ENCODE measurements at places on chromosomes 11 and 22.

DNA sequence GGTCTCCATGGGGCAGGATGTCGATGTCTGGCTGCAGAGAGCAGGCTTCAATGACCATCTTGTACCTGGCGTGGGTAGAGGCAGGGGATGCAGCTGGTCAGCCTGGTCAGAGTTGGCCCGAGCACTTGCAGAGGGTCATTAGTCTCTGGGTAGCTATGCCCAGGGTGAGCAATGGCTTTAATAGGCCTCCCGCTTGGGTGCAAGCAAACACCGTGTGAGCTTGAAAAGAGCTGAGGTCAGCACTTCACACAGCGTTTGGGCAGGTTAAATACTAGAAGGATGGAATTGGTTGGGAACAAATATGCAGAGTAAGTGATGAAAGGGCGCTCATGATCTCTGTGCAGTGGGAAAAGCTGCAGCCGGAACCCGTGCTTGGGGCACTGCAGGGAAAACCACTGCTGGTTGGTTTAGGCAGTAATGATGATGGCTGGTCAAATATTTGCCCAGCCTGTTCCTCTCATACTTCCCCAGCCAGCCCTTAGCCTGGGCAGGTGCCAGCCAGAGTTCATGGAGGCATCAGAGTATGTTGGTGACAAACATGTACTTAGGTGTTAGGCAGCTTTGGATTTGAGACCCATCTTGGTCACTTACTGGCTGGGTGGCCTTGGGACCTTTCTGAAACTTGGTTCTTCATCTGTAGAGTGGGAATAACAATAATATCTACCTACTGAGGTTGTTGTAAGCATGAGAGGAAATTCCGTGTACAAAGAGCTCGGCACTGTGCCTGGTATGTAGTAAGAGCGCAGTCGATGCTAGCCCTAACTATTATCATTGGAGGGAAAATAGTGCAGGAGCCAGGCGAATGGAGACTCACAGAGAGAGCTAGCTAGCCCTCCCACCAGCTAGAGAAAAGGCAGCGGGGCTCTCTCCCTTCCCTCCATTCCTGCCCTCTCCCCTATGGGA is 25.2 kb upstream of the KCNJ11 start:
- no peak for DNase-seq

DNA sequence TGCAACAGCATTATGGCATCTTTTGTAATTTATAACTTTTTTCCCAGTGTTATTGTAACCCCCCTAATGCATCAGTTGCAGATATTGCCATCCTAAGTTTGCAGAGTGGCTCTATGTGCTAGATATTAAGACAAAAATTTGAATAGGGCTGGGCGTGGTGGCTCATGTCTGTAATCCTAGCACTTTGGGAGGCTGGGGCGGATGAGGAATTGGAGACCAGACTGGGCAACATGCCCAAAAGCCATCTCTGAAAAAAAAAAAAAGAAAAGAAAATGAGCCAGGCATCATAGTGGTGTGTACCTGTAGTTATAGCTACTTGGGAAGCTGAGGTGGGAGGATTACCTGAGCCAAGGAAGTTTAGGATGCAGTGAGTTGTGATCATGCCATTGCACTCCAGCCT is 50.1 kb upstream of the MUC15 start:
- no peak for DNase-seq

- DNase-seq, result peak; percentile 66
Measured at GRCh38 chr22:43186272-43187170, at the start of gene TTLL12. TSS of gene TTLL12 (minus strand) at chr22:43187134. CDS start at chr22:43187069, 65 bp downstream.

DNA sequence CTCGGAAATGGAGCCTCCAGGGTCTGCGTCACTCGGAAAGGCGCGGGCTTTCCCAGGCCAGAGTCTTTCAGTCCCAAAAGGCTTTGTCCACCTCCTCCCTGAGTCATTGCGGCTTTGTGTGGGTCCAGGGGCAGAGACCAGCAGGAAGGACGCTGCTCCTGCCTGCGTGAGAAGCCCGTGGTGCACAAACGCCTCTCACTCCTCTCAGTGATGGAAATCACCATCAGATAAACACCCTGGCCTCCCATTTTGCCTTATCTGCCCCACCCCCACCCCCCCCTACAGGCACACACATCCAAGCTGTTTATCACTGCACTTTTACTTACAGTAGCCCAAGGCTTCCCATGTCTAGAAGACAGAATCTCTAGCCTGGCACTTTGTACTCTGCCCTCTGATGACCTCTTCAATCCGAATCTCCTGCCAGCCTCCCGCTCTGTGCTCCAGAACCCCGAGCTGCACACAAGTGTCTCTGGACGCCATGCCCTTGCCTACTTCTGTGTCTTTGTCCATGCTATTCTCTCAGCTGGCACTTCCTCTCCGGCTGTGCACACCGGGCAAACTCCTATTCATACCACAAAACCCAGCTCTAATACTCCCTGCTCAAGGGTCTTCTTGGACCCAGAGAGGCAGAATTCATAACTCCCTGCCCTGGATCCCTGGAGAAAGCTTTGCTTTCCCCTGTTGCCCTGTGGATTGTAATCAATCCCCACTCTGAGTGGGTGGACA is 954.6 kb downstream of the TBC1D22A start:
- no peak for DNase-seq

GRCh38 chr22:44955102-44955501 is 54.7 kb downstream of the PHF21B start:
- DNase-seq, result no peak

DNA sequence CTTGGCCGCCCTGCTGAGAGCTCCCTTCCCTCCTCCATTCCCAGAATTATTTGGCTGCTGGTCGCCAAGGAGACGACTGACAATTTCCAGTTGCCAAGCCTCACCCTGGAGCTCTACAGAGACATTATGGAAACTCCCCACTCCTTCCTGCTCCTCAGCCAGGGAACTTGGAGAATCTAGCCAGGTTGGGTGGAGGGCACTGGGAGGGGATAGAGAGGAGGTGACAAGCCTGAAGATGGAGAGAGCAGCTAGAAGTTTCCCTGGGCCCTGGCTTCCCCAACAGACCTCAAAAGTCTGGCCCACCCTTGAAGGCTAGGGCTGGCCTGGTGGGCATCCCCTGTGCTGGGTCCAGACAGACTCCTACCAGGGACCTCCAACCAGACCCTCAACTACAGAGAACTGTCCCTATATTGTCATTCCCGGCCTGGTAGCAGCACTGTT is 6.7 kb upstream of the VSIG10L2 start:
- DNase-seq, result no peak

DNA sequence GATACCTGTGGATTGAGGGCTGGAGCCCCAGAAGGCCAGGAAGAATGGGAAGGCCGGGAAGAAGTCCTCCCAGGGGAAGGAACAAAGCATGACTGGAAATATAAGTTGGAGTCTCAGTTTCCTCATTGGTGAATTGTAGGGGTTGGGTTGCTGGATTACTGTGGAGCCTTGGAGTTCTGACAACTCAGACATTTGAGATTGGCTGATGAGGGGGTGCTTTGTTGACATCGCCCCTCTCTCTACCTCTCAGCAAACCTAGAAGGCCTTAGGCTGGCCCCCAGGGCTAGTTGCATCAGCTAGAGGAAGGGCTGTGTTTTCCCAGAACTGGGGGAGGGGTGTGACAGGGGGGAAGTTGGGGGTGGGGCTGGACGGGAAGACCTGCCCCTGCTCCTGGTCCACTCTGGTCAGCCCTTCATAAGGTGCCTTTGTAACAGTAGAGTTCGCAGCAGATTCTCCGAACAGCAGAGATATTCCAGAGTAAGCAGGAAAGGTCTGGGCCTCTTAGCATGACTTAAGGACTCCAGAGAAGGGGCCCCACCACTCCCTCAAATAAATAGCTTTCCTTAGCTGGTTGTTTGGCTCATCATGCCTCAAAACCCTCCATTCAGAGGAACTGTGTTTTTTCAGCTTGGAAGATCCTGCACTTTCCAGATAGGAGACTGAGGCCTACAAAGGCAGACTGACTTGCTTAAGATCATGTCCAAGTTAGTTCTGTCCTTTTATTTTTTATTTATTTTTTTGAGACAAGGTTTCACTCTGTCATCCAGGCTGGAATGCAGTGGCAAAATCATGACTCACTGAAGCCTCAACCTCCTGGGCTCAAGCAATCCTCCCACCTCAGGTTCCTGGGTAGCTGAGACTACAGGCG is 12.5 kb upstream of the THRSP start:
- peak; percentile 85 for DNase-seq

- peak; percentile 74 for DNase-seq
Measured at GRCh38 chr11:65606876-65607613, 7.0 kb downstream of the MAP3K11 start.

DNA sequence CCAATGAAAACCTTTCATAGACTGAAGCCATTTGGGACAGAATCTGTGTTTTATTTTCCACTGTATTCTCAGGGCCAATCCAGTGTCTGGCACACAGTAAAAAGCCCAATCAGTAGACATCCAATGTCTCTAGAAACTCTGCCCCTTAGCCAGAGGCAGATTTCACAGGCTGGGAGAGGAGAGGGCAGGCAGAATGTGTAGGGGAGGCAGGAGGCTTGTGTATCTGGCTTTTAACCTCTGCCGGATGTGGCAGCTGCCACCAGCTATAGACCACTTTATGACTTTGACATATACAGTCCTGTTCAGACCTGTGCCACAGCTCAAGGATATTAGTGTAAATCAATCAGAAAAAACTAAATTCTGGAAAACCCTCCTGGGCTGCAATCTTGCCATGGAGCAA is 4.4 kb downstream of the EXPH5 start:
- no peak for DNase-seq

DNA sequence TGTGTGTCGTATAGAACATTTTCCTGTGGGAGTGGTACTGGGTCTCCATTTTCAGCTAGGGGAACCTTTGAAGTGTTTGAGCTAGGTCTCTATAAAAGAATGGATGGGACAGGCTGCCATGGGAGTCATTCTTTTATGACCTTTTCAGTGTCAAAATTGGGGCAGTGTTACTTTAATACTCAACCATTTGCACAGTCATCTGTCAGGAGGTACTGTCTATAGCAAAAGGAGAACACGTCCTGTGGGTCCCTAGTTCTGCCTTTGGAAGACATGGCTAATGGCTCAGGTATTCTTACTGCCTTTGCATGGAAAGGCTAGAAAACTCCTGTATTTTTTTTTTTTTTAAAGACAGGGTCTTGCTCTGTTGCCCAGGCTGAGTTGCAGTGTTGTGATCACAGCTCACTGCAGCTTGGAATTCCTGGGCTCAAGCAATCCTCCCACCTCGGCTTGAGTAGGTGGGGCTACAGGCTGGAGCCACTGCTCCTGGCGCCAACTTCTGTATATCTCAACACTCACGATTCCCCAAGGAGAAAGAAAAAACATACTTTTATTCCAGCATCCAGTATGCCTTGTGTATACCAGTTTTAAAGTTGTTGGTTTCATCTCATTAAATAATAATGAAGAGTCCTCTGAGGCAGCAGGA is 2.1 kb upstream of the ATF4 start:
- peak; percentile 35 for DNase-seq

DNA sequence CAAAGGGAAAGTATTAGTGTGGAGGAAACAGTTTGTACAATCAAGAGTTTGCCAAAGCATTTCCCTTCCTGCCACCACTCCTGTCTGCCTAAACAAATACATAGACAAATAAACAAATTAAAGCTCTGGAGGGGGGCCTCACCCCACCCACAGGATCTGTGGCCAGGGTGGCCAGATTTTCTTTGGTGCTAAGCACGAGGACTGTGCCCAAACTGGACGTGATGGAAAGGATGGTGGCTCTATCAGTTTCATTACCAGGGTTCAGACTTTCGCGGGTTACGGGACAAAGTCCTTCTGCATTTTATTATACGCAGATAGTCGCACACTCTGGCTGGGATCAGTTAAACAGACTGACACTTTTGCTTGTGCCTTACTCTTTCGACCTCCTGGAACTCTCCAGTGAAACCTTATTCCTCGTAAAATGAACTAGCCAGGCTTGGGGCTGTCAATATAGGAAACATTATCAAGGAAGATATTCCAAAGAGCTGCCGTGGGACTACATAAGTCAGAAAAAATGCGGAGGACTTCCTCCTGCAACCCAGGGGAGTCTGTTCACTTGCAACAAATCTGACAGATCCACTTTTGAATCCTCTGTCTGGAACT is 11.2 kb downstream of the BARX2 start:
- DNase-seq, result no peak

DNA sequence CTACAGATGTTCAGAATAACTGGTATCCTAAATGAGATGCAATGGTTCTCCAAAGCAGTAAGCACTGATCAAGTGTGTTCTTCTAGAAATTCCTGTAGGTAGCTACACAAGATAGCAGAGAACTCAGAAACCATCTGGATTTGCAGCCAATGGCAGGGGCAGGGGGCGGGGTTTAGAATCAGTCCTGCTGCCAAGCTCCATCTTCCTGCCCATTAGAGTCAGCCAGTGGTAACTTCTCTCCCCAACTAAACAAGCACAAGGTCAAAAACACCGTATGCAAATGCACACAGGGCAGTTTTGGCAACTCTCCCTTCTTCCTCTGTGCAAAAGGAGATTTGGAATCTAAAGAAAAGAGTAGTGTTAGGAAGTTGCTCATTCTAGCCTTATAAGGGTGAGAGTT is 237.5 kb upstream of the CCDC90B start:
- no peak for DNase-seq

- DNase-seq, result no peak
Measured at GRCh38 chr11:60768202-60768601, 11.5 kb downstream of the MS4A15 start.

DNA sequence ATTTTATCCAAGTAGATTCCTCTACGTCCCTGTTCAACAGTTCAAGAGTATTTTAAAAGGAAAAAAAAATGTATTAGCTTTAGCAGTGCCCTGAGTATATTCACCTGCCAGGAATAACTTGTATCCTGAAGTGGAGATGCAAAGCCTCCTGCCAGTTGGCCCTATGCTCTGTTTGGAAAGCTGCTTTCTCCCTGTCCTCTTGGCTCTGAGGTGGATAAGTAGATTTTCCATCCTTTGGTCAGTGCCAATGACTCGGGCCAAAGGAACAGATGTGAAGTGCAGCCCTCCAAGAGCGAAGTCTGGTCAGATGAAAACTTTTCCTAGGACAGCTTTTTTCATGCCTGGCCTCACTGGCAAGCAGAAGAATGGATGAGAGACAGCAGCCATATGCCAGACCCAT is 839.9 kb upstream of the TENM4 start:
- DNase-seq, result no peak

DNA sequence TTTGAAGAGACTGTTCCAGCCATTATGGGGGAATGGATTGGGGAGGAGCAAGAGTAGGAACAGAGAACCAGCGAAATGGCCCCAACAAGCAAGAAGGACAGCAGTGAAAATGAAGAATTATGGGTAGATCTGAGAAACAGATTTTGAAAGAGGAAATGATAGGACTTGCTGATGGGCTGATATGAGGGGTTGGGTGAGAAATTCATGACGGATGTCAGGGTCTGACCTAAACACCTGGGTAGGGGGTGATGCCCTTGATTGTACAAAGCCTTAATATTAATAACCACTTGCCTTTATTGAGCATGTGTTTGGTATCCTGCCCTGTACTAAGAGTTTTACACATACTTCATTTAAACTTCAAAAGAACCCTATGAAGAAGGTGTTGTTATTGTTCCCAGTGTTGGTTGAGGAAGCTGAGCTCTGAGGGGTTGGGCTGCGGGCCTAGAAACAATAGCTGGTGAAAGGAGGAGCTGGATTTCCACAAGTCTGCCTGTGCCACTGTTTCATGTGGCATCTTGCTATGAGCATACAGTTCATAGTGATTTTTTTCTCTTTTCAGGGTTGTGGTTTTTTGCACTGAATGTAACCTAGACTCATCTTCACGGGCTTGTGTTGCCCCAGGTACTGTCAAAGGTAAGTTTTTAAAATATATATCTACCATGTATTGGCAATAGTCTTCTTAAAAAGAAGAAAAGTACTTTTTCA is 61.1 kb upstream of the TNRC6B start:
- no peak for DNase-seq

- DNase-seq, result peak; percentile 46
Measured at GRCh38 chr11:83827520-83827919, 541.4 kb upstream of the CCDC90B start.

- no peak for DNase-seq
Measured at GRCh38 chr11:17561526-17561925, 14.5 kb downstream of the OTOG start.

- peak; percentile 24 for DNase-seq
Measured at GRCh38 chr11:63769714-63770455, 1.3 kb upstream of the ZFTA start.
